ENCODE measurements at places on chromosomes 6 and 20.

DNA sequence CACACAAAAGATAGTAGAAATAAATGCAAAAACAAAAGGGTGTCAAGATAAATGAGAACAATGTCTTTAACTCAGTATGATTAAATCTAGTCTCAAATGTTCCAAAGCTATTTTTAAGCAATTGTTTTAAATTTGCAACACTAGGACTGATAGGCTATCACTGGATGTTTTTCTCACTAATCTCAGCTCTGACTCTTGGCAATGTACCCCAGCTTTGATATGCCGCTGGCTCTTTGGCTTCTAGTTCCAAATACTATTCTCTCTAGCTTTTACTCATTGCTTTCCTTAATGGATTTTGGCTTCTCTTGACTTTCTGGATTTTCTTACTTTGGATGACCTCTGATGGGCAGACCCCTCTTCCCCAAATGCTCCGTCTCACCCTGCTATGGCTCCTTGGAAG is 116.0 kb upstream of the SLC35B3 start:
- no peak for DNase-seq

DNA sequence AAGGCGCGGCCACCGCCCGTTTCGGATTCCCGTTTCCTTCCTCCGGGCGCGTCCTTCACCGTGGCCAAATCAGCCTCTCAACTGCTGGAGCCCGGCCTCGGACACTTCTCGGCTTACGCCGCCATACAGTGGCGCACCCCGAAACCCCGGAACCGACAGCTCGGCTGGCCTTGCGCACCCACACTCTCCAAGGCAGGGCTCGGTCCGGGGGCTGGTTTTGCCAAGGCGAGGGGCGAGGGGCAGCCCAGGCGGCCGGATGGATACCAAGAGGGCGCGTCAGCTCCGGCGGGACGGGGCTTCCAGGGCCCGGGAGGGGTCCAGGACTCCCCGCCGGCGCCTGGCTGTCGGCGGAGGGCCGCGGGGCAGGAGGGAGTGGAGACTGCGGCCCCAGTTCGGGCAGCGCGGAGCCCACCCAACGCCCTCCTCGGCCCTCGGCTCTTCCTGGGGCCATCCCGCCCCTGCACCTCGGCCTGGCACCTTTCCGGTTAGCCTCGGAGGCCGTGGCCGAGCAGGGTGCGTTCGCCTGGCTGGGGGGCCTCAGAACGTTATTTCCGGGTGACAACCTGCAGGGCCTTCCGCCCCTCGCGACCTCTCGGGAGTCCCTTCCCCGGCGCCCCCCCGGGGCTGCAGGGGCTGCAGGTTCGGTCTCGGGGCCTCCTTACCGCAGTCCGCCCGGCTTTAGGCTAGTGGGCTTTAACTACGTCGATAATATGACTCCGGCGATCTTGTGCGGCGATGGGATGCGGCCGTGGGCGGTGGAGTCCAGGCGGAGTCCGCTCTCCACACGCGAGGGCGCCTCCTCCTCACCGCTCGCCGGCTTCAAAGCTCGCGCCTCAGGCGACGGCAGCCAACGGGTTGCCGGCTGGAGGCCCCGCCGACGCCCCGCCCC is 697 bp upstream of the CEP43 start:
- DNase-seq, result no peak

- no peak for DNase-seq
These were observed 5.5 kb upstream of the HLA-E start for GRCh38 chr6:30483677-30484279.

DNA sequence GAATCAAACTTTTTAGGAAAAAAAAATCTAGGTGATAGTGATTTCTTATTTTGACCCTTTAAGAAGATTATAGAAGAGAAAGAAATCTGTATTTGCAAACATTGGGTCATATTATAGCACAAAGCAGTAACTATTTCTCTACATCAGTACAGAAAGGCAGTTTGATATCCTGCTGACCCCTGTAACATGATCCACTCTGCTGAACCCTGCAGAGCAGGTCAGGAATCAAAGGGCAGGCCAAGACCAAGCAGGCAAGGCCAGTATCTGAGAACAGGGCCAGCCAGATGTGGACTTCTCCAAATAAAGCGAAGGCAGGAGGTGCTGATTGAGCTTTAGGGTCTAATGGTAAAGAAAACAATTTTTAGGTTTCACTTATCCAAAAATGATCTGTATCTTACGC is 239.4 kb downstream of the PTPRK start:
- DNase-seq, result no peak

DNA sequence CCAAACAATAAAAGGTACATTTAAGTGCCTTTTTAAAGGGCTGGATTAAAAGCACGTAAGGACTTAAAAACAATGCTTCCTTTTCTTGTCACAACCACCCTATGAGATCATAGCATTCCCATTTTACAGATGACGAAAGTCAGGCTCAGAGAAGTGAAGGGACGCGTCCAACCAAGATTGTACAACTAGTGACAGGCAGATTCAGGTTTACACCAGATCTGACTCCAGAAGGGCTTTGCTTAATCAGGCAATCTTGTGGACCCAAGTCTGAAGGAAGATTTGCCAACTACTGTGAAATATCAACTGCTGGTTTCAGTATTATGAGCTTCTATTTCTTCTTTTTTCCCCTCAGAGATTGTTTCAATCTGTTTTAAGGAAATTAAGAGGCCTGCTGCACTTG is 877 bp downstream of the ENPP4 start:
- no peak for DNase-seq

GRCh38 chr20:49896204-49896603 is 19.1 kb downstream of the SPATA2 start:
- DNase-seq, result no peak

- DNase-seq, result no peak
These were observed 375.0 kb downstream of the CDC5L start for GRCh38 chr6:44762496-44762895.

- DNase-seq, result no peak
These were observed 915 bp downstream of the TMEM63B start for GRCh38 chr6:44128020-44128917.

DNA sequence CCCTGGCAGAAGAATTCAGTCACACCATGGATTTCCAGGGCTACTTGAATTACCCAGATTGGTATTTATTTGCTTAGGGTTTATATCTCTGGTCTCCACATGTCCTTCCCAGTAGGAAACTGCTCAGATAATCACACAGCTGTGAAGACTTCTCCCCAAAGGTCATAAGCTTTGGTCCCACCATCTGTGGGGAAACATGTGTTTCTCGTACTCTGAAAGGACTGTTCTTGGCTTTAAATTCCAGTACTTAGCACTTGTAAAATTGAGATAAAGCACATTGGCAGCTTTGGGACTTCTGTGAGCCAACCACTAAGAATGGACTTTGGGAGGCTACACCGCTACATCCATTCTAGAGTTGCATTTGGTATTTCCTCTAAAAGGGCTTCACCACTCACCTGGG is 205.3 kb upstream of the FOXA2 start:
- no peak for DNase-seq

- DNase-seq, result no peak
These were observed 34.7 kb downstream of the DUSP22 start for GRCh38 chr6:326896-327537.

GRCh38 chr6:110188791-110189190 is 8.6 kb downstream of the CDC40 start:
- no peak for DNase-seq

DNA sequence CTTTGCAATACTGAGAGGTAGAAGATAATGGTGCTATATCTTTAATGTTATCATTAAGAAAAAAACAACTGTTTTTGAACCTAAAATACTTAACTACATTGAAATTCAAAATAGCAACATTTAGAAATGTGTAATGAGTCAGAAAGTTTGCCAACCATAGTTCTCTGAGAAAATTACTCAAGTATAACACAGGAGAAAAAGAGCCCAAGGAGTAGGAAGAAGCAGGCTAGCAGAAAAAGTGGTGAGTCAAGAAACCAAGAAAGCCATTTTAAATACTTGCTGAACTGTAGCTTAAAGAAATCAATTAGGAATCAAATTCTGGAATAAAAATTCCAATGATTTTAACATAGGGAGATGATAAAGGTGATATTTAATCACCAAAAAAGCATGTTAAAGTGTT is 181.0 kb upstream of the RSPO3 start:
- no peak for DNase-seq

- no peak for DNase-seq
These were observed 29.3 kb upstream of the PRDM1 start for GRCh38 chr6:106056746-106057390.

DNA sequence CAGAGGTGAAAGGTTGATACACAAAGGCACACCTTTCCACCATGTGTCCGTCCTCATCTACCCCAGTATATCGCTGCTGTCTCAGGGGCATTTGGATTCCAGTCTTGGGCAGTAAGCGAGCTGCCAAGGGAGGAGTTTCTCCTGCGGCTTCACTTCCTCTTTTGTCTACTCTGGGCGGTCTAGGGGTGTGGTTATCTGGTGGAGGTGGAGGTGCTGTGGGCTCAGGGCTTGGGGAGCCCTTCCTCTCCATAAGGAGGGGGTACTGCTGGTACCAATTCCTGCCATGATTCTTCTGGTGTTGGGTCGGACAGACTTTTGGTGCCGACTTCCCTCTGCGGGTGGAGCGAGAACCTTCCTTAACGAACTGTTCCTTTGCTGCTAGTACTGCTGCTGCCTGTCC is 31.9 kb upstream of the FABP7 start:
- no peak for DNase-seq

DNA sequence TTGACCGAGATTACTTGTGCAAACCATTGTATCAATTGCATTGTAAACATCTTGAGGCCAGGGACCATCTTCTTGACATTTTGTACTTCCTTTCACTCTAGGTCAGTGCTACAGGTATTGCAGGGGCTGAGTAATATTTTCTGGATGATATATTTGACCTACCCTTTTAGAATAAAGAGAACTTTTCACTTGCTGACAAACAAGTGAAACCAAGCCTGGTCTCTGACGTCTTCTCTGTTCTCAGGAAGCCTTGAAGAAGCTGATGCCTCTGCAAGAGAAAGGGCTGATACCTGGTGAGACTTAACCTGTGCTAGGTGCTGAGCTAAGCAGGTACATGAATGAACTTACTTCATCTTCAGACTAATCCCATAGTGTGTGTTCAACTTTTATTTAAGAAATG is 60.5 kb upstream of the GGTLC1 start:
- no peak for DNase-seq

- no peak for DNase-seq
These were observed 76.1 kb downstream of the COL19A1 start for GRCh38 chr6:69942485-69942884.

GRCh38 chr20:12241065-12241464 is 323.4 kb downstream of the BTBD3 start:
- no peak for DNase-seq

GRCh38 chr20:55632592-55632991 is 372.7 kb downstream of the CBLN4 start:
- no peak for DNase-seq

- DNase-seq, result no peak
These were observed 1.5 kb upstream of the HMGN4 start for GRCh38 chr6:26536571-26537159.

DNA sequence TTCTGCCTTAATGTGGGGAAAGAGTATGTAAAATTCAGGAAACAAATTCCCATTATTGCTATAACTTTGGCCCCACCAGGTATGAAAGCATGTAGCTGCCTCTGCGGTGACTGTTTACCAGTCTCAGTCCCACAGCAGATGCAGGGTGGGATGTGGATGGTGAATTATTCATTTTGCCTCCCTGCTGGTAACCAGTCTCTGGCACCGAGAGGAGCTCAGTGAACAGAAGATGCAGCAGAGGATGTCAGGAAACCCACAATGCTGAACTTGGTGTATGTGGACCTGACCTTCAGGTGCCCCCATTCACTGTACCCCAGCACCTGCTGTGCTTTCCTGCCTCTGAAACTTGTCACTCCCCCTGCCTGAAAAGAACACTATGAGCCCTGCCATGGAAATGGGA is 8.8 kb upstream of the METTL24 start:
- no peak for DNase-seq

- DNase-seq, result no peak
These were observed 27.3 kb upstream of the TCP11 start for GRCh38 chr6:35168461-35168861.

DNA sequence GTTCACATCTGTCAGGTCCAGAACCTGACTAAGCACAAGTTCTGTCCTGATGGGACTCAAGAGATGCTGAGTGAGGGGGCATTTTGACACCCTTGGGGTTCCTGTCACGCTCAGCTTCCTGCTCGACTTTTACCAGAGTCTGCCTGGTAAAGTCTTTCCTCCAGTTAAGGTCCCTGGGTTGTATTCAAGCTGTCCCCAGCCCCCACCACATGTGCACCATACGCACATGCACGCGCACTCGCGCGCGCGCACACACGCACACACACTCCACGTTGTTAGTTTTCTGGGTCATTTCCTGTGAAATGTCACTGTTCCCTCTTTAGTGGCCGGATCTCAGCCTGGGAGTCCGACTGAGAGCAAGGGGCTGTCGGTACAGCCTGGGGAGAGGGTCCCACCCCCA is 166.1 kb downstream of the GMPR start:
- no peak for DNase-seq

GRCh38 chr6:137699031-137699683 is 167.9 kb upstream of the TNFAIP3 start:
- DNase-seq, result no peak

DNA sequence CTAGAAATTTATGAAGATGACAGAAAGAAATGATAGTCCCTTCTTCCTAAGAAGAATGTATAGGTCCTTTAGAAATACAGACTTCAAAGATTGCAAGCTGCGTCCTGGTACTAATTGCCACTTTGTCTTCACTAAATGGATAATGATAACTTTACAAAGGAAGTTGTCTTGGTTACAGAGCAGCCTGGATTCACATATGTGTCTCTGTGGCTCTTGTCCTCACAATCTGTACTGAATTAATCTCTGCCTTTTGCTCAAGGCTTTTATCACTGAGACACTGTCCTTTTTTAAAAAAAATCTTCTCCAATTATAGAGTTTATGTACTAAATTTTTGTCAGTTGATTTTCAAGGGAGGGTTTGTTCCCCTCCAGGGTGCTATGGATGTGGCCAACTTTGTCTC is 17.5 kb upstream of the MRAP2 start:
- no peak for DNase-seq

GRCh38 chr6:43247114-43247999 is 4.1 kb downstream of the TTBK1 start:
- DNase-seq, result no peak

DNA sequence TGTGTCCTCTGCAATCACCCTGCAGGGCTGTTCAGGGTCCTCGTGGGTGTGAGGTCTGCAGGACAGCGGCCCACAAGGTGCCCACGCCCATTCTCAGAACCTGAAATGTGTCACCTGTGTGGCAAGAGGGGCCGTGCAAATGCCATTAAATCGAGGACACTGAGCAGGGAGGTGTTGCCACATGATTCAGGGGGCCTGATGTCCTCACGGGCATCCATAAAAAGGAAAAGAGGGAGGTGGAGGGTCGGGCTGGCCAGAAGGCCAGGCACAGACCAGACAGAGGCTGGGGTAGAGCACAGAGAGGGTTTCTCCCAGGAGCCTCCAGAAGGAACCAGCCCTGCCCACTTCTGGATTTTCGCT is 239.6 kb downstream of the ERMARD start:
- no peak for DNase-seq

DNA sequence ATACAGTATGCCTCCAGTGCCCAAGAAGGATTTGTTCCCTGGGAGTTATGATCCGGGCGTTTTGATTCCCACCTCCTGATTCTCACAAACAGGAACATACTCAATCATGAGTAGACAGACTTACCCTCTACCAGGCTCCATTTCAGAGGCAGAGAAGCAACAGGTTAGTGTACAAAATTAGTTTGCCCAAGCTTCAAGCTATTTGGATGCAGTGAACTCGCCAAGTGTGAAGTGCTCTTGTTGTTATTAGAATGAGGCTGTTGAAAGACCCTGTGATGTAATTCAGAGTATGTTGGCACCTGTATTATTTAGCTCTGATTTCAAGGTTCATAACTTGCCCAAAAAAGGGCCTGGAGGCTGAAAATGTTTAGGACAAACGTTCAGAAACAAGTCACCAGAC is 247.0 kb downstream of the PHACTR1 start:
- no peak for DNase-seq
